ENCODE measurements at places on chromosomes 7 and 10.

DNA sequence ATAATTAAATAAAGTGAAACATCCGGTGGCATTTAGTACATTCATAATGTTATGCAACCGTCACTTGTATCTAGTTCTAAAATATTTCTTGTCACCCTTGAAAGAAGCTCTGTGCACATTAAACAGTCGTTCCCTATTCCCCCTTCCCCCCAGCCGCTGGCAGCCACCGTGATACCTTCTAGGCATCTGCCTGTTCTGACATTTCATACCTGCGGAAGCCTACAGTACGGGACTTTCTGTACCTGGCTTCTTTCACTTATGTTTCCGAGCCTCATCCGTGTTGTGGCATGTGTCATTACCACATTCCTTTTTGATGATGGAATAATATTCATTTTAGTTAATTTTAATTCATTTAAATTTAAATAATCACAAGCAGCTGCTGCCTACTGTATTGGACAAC lies 13.9 kb upstream of the SFRP5 start:
- DNase-seq = no peak

DNA sequence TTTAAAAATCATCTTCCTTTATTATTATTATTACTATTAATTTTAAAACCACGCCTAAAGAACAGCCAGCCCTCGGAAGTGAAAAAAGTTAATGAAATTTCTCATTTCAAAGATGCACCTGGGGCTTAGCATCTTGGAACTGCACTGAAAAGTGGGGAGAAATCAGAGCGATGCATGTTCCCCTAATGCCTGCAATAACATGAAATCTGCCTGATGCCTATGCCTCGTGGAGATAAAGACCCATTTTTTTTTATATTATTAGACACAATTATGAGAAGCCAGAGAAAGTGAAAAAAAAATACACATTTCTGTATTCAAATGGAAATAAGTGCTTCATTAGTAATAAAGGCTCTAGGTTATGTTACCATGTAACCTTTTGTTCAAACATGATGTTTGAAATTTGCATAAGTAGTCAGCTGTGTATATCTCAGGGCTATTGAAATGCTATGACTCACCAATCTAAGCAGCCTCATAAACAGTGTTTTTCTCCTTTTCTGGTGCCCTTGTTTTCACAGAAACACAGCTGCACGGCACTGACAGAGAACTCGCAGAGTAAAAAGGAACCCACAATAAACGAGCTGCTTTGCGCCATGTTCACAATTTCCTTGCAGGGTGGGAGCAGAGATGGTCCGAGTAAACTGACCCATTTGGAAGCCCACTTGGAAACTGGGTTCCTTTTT lies 175.8 kb upstream of the PRKCQ start:
- DNase-seq = no peak

DNA sequence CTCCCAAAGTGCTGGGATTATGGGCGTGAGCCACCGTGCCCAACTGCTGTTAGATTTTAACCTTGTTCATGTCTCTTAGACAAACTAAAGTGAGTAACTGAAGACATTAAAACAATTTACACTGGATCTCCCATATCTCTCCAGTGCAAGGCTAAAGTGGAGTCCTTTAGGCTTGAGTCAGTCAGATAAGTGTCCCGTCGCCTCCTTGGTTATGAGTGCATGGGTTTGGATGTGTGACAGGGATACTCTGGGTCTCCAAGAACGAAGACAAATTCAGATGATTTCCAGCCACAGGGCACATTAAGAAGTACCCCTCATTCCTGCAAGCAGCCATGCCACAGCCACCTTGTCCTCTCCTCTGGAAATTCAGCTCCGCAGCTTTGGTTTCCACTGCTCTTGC lies 66.1 kb upstream of the PDZD8 start:
- no peak for DNase-seq

GRCh38 chr7:5519515-5519928 lies 95.9 kb upstream of the TNRC18 start:
- DNase-seq = no peak

GRCh38 chr10:6045314-6045848 lies 16.8 kb downstream of the IL2RA start:
- no peak for DNase-seq

DNA sequence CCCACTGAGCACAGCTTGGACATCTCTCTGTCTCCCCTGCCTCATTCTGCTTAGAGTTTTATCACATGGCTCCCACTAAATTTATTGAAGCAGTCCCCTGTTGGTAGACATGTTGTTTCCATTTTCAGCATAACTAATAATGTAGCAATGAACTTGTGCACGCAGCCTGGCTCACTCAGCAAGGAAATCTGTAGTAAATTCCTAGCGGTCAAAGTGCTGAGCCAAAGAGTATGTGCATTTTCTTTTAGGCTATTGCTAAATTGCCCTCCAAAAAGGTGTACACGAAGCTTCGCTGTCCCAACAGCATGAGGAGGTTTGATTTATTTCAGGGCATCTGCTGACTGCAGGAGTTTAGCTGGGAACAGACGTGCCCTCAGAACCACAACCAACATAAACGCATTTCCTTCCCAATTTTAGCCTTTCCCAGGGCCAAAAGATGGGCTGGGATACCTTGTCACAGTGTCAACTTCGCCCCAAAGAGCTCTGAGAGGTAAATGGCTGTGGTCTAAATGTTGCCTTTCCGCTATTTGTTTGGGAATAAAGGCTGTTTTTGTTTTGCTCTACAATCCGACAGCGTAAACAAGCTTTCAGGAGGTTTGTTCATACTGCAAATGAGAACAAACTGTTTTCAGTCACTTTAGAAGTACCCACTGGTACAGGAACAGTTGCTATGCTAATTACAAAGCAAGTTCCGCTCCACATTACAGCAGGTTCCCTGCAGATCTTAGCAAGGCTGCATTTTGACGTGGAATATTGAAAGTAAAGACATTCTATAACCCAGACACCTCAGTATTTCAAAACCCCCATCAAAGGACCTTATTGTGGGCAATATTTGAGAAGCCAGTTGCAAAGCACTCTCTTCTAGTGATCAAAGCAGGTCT lies 16.8 kb downstream of the VSIR start:
- no peak for DNase-seq

GRCh38 chr7:21938463-21938862 lies 7.2 kb downstream of the CDCA7L start:
- no peak for DNase-seq

- no peak for DNase-seq
Observed at GRCh38 chr7:83593921-83594475, 54.9 kb downstream of the SEMA3E start.

GRCh38 chr10:101812606-101813005 lies 5.6 kb downstream of the OGA start:
- no peak for DNase-seq

DNA sequence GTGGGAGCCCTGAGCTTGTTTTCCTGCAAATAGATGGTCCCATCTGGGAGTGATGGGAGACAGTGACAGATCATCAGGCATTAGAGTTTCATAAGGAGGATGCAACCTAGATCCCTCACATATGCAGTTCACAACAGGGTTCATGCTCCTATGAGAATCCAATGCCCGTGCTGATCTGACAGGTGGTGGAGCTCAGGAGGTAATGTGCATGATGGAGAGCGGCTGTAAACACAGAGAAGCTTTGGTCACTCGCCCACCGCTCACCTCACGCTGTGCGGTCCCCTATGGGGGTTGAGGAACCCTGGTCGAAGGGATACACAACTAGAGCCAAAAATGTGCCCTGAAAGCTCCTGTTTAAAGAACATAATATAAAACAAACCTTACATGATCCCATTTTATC lies 88.5 kb upstream of the CREB5 start:
- DNase-seq = no peak

- no peak for DNase-seq
Observed at GRCh38 chr7:26356229-26356628, 64.6 kb downstream of the SNX10 start.

DNA sequence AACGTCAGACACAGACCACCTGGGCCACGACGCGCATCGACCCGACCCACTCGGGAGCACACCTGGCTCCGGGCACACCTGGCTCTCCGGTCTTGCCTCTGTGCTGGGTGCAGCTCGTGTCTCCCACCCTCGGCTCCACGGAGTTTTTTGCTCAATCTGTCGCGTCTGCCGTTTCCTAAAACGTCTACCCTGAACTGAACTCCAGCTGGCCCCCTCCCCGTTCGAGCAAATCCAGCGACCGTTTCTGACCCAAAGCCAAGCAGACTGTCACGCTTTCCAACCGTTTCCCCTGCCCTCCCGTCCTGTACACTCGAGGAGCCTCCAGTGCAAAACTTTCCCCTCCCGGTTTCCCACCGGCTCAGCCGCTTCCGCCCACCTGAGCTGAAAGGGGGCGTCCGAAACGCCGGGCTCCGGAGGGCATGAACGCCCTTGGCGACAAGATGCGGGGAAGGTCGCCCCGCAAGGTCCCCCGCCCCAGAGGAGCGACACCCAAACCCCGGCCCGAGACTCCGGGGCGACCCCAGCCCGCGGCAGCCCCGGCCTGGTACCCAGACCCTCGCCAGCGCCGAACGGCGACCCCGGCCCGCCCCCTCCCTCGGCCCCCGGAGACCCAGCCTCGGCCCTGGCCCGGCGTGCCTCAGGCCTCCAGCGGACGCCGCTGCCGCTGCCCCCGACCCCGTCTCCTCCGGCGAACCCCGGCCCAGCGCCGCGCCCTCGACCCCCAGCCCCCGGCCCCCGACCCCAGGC lies 557 bp downstream of the CYTH3 start:
- DNase-seq = peak; percentile 18

- DNase-seq = no peak
Observed at GRCh38 chr7:115635376-115635775, 395.2 kb downstream of the TFEC start.

- DNase-seq = no peak
Observed at GRCh38 chr10:101573885-101574753, 13.9 kb downstream of the POLL start.

GRCh38 chr7:43234968-43235367 lies 122.5 kb downstream of the HECW1 start:
- no peak for DNase-seq

- DNase-seq = no peak
Observed at GRCh38 chr10:124250506-124250905, 157.1 kb upstream of the CHST15 start.

- peak; percentile 8 for DNase-seq
Observed at GRCh38 chr7:6614953-6615722, at the start of gene ZNF853. TSS of gene ZNF853 (plus strand) at chr7:6615610. CDS start at chr7:6616175, 565 bp downstream.

DNA sequence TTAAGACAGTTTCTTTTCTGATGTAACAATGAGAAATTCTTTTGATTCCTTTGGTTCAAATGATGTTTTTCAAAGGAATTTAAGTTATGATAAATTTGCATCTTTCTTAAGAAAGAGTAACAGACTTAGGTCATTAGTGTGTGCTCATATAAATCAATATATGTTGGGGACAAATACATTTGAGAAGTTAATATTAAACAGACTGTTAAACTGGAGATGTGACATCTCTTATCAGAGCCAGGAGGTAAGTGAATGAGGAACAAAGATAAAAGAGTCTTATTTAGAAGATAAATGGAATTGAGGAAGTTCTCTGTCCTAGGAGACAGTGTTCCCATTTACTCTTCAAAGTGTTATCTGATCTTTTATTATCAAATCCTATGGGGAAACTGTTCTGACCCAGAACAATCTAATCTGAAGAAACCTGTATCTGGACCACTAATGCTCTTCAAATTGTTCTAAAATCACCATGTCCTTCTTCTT lies 104.8 kb upstream of the LAMB4 start:
- no peak for DNase-seq

- DNase-seq = no peak
Observed at GRCh38 chr10:77201135-77202106, 436.2 kb downstream of the KCNMA1 start.

DNA sequence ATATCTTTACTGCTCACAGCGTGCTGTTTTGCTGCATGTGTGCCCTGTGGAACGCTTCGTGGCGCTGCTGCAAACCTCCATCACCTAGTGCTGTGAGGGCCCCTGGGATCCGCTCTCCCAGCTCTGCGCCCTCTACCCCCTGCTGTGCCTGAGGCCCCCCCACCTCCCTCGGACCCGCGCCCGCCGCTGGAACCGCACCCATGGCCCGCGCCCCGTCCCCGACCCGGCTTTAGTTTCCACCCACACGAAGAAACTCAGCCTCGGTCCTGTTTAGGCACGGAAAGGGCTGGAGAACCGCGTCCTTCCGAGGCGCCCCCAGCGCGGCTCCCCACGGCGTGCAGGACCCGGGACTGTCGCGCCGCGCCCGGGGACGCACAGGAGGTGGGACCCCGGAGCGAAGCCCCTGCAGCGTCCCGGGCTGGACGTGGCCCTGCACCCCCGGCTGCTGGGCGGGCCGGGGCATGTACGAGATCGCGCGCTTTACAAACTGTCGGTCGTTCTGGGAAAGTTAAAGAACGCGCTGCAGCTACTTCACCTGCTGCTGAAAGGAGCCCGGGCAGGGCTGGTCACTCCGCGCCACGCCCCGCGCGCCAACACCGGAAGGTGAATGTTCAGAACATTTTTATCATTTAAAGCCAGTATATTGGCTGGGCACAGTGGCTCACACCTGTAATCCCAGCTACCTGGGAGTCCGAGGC lies 54.3 kb downstream of the BMS1 start:
- no peak for DNase-seq

DNA sequence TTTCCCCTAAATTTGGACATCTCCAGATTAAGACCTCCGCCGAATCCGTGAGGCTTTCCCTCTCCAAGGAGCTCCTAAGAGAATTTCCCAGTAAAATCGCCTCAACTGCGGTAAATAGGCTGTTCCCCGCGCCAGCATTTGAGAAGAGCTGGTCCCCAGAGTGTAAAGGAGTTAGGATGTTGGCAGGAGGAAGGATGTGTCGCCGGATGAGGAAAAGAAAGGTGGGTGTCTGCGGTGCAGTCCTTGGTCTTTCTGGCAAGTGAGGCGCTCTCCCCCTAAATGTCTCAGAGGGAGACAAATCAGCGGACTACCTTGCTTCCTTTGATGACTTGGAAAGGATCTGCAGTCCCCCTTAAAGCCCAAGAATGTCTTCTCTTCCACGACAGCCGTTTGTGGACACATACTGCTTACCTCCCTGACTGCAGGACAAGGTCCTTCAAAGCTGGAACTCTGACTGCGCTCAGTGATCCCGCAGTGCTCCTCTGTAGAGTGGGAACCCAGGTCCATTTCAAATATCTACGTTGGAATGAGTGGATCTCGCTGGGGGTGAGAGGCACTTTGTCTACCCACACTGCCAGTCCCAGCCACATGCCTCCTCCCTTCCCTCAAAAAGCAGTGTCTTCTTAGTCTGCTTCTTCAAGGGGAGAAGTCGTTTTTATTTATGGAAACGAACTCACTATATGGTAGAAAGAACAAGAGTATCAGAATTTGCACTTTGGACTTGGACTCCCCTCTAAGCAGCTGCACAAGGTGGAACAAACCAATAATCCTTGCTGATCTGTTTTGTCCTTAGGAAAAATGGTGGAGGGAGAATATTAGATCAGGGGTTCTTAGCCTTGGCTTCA lies 1.1 kb upstream of the DLG5 start:
- DNase-seq = no peak

DNA sequence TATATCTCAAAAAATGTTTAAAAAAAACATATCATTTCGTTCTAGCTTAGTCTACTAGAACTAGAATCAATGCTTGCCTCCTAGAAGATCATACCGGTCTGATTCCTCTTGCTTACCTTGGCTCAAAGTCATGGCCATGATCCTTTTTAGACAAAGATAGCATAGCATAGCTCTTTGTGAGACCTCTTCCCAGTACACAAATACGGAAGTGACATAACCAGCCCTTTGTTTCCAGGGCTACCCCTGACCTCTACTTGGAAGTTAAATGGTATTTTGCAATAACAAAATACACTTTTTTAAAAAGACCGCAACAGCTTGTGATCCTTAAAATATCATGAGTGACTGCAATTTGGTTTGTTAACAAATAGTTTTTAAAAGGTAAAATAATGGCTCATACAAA lies 130.7 kb upstream of the NOBOX start:
- DNase-seq = no peak

All from activated CD4-positive, alpha-beta T cell treated with anti-CD3 and anti-CD28 coated beads, Interleukin-2, amount 50 U/mL, for 4 hours (primary cell).